Renal cortex interstitium (tissue), 15 donors: ENCODE measurements at places on chromosomes 3 and 15. TPM values are rescaled to one million over a fixed set of nuclear protein-coding genes. Genes with fewer than 3 reads are reported as not detected.

DNA sequence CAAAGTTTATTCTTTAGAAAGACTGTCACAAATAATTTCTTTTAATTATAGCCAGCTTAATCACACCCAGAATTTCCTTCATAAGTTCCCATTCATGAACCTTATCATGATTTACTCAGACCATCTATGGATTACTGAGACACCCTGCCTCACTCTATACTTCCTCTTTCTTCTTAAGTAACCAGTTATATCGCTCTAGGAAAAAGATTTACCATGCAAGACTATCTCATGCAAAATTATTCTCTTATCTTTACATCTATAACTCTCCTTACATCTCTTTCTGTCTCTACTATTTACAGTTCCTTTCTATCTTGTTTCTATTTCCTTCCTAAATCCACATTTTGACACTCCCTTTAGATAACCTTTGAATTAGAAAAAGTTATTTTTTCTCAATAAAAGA is 316.8 kb downstream of the POLQ start:
- DNase-seq = no peak

DNA sequence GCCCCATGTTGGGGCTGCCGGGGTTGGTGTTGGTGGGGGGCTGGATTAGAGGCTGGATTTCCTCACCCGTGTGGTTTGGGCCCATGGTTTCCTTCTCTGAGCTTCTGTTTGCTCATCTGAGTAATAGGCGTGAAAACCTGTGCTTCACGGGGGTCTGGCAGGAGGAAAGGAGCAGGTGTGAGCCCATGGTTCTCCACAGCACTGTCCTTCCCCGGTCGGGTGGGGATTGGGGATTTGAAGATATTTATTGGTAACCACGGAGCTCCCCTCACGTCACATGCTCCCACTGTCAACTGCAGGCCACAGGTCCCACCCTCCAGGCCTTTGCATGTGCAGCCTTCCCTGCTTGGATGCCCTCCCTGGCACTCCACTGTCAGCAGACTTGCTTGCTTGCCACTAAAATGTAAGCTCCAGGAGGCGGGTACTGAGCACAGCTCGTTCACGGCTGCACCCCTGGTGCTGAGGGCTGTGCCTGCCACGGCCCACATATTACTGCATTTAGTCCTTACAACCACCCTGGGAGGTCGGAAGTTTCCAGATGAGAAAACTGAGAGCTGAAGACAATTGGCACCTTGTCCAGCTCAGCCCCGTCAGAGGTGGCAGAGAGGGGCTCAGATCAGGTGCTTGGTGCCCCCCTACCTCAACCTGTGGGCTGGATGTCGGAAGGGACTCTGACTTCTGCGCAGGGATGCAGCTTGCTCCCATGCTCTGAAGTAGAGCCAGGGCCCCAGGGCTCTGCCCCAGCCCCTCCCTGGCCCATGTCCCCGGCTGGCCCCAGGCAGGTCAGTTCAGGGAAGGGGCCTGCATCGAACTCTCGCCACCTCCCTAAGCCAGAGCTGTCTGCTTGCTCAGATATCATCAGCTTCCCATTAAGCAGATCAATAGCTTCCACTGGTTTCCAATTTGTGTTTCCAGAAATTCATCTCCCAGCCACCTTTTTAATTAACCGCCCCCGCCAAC is 29.4 kb upstream of the IQSEC1 start:
- DNase-seq = no peak

DNA sequence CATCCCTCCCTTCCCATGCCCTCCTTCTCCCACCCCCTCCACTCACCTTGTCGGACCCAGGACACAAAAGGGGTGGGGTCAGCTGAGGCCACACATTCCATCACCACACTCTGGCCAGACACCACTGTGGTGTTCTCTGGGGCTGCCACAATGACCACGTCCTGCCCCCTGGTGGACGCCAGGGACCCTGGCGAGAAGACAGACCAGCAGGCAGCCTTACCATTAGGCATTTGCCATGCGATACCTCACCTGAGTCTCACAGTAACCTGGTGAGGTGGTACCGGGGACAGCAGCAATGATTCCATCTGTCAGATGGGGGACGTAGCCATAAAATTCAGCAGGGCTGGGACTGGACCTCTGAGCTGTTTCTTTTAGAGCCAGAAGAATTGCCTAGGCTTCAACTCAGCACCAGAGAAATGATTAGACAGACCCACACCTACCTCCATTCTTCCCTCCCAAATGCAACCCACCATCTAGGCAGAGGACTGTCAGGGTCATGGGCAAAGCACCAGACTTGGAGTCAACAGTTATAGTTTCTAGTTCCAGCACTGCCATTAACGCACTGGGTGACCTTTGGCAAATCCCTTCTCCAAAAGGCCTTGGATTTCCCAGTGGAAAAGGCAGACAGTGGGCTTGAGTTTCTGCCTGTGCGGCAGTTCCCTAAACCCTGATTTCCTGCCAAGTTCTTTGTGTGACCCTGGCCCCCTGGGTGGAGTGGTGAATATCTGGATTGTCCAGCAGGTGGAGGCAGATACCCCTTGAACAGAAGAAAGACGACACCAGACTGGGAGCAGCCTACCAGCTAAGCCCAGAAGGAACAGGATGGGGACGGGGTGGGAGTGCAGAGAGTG is 21.8 kb downstream of the IGDCC4 start:
- DNase-seq = no peak

DNA sequence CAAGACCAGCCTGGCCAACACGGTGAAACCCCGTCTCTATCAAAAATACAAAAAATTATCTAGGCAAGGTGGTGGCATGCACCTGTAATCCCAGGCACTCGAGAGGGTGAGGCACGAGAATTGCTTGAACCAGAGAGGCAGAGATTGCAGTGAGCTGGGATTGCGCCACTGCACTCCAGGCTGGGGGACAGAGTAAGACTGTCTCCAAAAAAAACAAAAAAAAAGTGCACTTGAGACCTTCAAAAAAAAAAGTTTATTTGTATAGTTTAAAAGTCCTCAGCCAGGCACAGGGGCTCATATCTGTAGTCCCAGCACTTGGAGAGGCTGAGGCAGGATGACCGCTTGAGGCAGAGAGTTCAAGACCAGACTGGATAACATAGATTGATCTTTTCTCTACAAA is 2.1 kb downstream of the PBRM1 start:
- no peak for DNase-seq

DNA sequence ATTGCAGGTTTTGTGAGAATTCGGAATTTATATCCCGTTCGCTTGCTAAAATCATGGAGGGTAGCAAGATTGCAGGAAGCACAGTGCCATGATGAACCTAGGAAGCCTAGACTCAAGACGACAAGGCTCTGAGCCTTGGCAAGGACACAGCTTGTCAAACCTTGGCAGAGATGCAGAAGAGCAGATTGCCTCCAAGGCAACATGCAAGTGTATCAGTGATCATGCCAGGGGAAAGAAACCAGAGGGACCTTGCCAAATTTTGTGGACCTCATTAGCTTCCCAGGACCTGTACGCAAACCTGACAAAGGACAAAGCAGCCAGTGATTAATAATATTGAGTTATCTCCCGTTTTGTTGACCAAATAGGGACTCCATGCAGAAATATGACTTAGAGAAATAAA is 159.7 kb downstream of the GOLIM4 start:
- DNase-seq = no peak

DNA sequence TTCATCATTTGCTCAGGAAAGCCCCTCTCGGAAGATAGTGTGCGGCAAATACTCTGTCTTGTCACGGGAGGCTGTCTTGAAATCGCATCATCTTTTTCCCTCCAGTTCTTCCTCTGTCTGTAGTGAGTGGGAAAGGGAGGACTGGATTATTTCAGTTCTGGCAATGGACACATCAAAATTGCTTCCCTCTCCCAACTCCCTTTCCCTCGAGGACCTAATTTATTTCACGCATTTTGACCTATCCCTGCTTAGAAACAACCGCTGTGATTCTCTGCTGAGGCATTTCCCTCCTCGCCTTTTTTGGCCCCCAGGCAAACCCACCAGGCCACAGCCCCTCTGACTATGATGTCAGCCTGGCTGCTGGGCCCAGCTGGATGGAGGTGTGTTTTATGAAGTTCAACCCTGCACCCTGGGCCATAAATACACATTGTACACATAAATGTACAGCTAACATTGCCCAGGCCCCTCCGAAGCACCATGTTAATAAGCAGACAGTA is 138.7 kb upstream of the LRTM1 start:
- peak; percentile 26 for DNase-seq

GRCh38 chr15:85580879-85581278 is 200.5 kb downstream of the AKAP13 start:
- DNase-seq = no peak

DNA sequence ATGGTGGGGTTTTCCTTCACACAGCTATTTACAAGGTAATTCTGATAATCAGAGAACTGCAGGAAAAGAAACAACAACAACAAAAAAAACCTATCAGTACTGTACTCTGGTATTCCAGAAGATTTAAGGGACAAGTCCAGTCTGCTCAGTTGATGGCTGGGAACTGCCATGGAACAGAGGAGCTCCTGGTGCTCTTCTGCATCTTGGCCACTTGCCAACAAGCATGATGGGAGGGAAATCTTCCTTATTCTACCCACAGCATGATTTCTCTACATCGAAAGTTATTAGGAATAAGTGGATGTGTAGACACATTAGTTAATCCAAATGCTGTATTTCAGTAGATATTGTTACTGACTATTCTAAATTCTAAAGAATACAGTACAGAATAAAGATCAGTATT is 51.7 kb downstream of the RASGRP1 start:
- DNase-seq = no peak

The PTPRG gene
- 76.9 TPM for polyA plus RNA-seq

DNA sequence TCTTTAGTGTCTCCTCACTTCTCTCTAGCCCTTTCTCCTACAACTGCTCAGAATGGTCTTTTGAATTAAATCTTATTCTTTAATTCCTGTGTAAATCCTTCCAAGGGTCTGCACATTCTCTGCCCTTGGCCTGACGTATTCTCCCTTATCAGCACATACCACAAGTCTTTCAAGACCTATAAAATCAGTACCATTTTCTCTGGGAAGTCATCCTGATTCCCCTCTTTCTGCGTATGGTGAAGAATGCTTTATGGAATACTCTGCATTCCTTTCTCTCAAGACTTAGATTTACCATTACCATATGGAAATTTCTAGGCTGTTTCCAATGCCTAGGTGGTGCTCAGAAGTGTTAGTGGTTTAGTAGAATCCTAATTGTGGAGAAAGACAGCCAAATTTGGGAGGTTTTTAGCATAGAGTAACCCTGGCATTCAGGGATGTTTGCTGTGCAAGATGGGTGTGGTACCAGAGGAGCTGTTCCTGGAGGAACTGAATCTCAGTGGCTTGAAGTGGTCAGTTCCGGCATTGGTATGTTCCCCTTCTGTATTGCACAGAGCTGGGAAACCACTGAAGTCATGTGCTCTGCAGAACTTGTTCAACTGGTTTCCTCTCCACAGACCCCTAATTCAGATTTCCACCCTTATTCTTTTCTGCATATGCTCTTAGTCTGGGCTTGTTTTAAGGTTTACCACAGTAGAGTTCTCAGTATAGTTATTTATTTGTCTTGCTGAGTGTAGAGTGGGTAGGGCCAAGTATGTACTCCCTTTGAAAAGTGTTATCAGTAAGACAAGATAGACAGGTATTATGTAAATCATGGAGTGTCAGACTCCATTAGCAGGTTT is 24.5 kb downstream of the IQGAP1 start:
- no peak for DNase-seq
